ENCODE measurements at places on chromosomes 1 and 21.

GRCh38 chr1:245458761-245459174, 304.0 kb downstream of the KIF26B start:
- no peak for DNase-seq

- DNase-seq: peak; percentile 44
Observed at GRCh38 chr1:226064816-226065248, 2.3 kb downstream of the H3-3A start.

GRCh38 chr1:151852733-151853132, 779 bp downstream of the THEM5 start:
- DNase-seq: no peak

GRCh38 chr1:230772457-230773395, 25.5 kb downstream of the CAPN9 start:
- DNase-seq: no peak

- peak; percentile 22 for DNase-seq
Observed at GRCh38 chr1:51549016-51549619, 30.1 kb upstream of the EPS15 start.

DNA sequence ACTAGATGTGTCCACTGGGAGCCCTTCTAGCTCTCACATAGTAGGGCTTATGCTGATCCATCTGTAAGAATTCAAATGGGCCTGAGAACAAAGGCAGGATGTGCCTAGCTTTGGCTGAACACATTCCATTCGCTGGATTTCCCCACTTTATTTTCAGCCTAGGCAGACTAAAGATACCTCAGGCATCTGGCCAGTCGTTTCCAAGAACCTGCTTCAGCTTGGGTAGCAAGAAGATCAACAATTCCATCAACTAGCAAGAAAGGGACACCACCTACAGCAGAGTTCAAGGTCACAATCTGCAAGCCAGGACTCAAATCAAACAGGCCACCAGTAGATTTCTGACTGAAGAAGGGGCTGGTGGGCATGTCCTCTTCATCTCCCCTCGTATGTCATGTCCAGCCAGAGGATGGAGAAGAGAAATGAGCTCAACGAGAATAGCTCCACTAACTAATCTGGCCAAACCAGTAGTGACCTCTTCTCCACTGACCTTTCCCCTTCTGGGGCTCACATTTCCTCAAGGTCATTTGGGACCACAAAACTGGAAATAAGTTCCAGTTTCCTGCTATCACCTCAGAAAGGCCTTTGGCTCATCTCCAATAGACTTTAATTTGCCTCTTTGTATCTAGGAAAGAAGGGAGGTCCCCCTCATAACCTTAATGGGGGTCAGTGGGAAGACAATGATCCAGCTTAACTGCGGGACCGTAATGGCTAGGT, 14.2 kb downstream of the TXNIP start:
- DNase-seq: no peak

DNA sequence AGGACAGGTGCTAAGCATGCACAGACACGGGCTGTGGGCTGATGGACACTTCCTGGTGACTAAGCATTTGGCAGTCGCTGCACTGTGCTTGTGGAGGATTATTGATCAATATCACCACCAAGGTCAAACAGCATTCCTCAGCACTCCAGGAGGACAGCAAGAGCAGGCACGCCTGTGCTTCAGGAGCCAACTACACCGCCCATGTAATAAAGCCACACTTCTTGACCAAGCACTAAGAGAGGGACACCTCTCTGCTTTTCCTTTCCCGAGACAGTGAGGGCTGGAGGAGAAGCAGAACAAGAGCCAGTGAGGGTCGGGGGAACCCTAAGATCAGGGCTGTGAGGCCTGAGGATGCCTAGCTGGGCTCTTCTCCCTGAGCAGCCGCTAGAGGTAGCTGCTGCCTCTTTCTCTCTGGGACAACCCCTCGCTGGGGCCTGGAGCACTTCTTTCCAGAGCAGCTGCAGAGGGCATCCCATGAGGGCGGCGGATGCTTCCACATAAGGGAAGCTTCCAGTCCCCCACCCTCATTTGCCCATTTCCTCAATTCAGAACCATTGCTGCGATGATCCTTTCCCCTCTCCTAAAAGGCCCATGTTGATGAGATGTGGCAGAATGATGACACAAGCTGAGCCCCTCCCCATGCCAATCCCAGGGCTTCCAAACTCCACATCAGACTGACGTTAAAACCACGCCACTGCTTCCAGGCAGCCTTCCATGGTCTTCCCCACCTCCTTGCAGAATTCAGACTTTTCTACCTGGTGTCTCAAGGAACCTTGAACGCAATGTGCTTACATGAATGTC, 19.1 kb downstream of the RAB7B start:
- DNase-seq: no peak

GRCh38 chr1:241972703-241973369, 15.3 kb downstream of the BECN2 start:
- DNase-seq: no peak

DNA sequence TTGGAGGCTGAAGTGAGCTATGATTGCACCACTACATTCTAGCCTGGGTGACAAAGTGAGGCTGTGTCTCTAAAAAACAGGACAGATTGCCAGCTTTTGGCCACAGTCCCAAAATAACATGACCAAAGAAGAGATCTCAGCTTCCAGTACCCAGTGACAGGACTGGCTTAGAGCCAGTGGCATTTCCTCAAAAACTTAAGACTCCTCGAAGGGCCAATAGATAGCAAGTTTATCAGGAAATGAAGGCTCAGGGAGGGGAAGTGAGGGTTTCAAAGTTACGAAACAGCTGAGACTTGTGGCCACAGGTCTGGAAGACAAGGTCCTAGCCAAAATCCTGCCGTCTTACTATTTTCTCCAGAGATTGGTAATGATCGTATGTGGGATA, 6.3 kb upstream of the TMEM39B start:
- DNase-seq: peak; percentile 67

GRCh38 chr21:37032877-37033471, 26.5 kb downstream of the RIPPLY3 start:
- DNase-seq: no peak

DNA sequence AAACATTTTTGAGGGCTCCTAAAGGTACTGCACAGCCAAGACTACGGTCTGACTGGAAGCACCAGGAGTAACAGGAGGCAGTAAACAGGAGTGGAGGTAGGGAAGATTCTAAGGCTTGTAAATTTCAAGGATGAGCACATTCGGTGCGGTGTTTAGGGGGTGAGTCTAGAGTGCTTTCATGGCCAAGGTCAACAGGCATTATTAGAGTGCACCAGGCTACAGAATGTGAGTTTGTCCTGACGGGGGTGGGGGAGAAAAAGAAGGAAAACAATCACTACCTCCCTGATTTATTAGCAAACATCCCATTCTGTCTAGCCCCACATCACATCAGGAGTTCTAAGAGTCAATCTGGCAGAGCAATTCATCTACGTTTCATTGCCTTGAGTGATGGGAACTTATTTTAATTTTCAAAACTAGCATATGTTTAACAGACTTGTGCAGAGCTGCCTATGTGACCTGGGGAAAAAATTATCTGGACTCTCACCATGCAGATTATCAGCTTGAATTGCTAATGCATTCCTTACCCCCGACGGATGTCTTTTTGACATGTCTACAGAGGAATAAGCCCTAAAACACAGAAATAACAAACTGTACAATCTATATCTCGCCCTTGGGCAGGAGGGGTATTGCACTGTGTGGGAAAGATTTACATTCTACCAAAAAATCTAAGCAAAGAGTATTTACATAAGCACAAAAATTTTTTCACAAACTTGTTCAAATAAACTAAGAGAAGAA, 45.0 kb downstream of the APP start:
- DNase-seq: no peak

DNA sequence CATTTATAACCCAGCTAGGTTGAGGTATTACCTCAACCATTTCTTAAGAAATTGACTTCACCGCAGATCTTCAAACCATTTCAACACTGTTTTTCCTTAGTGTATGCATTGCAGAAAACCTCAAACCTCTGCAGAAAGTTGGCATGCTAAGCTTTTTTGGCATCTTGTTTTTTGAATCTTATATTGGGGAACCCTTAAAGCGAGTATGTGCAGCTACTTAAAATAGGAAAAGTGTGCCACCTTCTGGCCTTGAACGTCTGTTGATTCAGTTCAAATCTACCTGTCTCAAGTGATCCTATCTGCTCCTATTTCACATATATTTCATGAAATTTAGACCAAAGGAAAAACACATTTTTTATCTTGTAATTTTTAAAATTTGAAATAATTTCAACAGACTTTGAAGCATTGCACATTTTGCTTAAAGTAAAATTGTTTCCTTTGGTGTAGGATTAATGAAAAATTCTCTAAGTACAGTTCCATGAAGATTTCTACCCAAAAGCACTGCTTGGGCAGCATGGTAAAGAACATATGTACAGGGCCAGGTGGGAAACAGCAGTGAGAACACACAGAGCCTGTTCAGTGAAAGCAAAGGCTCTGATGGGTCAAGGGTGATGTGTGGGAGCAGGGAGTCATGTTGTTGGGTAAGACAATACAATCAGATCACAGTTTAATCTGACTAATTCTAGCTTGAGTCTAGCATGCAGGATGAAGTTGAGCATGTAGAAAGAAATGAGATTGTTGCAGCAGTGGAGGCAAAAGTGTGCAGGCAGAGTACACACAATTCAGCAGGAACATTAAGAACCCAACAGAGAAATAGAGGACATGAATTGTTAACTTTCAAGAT, 17.2 kb downstream of the HENMT1 start:
- DNase-seq: peak; percentile 38

GRCh38 chr1:15410884-15411245, 1.2 kb downstream of the EFHD2 start:
- DNase-seq: no peak

GRCh38 chr1:36965275-36966159, 68.8 kb downstream of the GRIK3 start:
- no peak for DNase-seq

DNA sequence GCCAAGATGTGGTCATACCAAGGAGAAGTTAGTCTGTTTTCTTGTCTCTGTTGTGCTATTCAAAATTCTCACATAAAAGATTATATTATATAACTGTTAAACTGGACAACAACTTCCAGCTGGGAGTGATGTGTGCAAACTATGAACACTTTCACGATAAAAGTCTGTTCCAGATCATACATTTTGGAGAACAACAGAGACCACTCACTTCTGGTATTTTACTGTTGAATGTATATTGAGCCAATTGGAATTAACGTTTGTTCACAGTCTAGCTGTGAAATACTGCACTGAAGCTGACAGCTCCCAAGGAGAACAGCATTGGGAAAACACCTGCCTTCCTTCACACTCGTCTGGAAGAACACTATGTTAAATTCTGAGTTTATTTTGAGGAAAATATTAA, 860 bp upstream of the SHCBP1L start:
- DNase-seq: no peak

DNA sequence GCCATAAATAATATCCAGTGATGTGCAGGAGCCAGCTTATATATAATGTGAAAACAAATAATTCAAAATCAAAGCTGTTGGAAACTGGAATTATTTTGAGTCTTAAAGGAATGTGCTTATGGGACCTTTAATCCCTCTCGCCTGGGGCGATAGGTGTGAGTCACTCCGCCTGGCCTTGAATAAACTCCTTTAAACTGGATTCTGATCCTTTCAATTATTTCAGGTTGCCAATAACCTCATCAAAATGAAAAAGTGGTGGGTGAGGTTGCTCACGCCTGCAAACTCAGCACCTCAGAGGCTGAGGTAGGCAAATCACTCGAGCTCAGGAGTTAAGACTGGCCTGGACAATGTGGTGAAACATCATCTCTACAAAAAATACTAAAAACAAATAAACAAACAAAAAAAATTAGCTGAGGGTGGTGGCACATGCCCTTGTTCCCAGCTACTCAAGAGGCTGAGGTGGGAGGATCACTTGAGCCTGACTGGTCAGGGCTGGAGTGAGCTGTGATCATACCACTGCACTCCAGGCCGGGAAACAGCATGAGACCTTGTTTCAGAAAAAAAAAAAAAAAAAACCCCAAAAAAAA, 11.4 kb upstream of the SLC2A5 start:
- DNase-seq: no peak

GRCh38 chr1:230173187-230173975, 106.3 kb downstream of the GALNT2 start:
- DNase-seq: no peak

DNA sequence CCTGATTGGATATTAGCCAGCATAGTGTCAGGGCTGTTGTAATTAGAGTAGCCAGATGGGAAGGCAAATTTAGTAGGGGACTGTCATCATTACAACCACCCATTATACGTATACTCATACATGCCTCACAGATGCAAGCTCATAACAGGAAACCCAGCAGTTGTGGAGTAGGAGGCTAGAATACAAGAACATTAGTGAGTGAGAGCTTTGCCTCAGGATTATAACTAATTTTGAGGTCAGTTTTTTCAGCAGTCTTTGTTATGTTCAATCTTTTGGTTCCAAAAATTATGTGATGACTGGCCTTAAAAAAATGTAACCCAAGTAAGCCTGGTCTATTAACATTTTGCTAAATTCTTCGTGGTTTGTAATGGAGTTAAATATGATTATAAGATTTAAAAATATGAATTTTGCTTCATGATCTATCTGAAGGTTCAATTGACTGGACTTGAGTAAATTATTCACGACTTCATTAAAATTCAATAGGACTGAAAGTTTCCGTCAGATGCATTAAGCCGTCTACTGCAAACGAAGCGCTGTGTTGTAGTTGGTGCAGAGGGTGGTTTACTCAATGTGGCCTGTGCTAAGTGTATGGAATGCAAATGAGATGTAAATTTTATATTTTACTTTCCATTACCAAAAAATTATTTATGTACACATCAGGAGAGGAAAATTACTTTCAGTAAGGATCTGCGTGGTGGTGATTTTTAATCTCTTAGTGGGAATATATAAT, 48.8 kb downstream of the KCNK1 start:
- no peak for DNase-seq

GRCh38 chr1:91501971-91502671, 1.5 kb downstream of the CDC7 start:
- DNase-seq: no peak

- no peak for DNase-seq
Observed at GRCh38 chr21:31107871-31108270, 69.6 kb upstream of the KRTAP19-8 start.

DNA sequence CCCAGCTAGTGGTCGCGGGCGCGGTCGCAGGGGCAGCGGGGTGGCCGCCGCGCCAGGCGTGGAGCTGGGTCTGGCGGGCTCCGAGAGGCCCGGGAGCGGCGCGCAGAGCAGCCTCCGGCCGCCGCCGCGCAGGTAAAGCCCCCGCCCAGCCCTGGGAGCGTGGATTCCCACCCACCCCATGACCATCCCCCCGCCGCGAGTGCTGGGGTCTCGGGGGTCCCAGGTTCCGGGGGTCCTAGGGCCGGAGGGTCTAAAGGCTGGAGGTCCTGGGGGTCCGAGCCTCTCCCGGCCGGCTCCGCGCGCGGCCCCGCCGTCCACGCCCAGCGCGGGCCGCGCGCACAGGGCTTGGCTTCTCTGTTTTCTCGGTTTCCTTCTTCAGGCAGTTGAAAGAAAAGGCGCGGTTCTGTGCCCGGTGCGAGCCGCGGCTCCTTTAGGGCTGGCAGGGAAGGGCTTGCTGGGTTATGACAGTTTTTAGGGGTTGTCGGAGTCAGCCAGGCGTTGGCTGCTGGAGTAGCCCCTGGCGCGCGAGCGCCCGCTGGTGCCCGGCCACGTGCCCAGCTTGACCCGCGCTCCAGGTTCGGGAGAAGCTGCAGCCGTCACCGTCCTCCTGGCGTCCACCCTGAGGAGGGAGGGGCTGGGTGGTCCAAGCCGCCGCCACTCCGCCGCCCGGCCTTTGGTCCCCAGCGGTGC, 359 bp downstream of the LRRC3 start:
- DNase-seq: peak; percentile 8
